ENCODE measurements at places on chromosomes 6 and 20.
A peak's percentile ranks its signal among the peaks of the same experiment; 100 is the strongest.

DNA sequence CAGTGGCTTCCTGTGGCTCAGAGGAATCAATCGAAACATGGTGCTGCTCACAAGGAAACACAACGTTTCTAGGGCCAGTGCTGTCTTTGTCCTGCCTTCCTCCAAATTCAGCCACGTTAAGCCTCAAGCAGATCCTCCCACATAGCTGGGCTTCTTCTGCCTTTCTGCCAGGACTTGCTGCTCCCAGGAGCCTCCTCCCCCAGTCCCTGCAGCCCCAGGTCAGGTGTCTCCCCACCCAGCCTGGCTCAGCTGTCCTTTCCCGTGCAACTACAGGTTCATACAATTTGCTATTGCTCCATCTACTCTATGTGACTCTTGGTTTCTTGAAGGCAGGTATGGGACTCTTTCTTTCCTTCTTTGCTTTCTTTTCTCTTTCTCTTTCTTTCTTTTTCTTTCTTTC lies 215.3 kb upstream of the RNF24 start:
- no peak for DNase-seq

- DNase-seq, result no peak
Measured at GRCh38 chr6:7224731-7225130, 88.3 kb downstream of the SSR1 start.

DNA sequence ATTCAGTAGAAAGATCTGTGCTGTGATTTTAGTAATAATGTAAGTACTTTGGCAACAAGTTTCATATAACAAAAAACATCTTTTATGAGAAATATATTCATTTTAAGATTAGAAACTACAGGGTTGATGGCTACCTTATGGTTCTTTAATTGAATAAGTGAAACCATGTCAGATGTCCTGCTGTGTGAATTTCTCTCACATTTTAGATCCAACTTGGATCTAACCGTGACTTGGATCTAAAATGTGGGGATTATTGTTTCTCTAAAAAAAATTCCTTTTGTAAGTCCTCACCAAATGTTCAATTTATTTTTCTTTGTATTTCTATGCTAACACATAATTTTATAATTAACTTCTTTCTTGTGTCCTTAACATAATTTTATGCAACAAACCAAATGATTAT lies 30.4 kb downstream of the ZC2HC1B start:
- no peak for DNase-seq

GRCh38 chr6:105746130-105746505 lies 340.0 kb upstream of the PRDM1 start:
- peak; percentile 22 for DNase-seq

GRCh38 chr6:63644668-63645326 lies 9.2 kb downstream of the PHF3 start:
- no peak for DNase-seq

GRCh38 chr20:61630391-61630650 lies 378.3 kb downstream of the CDH4 start:
- no peak for DNase-seq

GRCh38 chr6:23754197-23754596 lies 371.8 kb upstream of the NRSN1 start:
- no peak for DNase-seq

- no peak for DNase-seq
Measured at GRCh38 chr6:165662749-165663376, at the start of gene PDE10A. TSS of gene PDE10A (minus strand) at chr6:165663241. CDS start at chr6:165662811, 430 bp downstream.

GRCh38 chr6:167292301-167293087 lies 1.4 kb downstream of the UNC93A start:
- DNase-seq, result no peak

GRCh38 chr6:25014791-25015560 lies 79.2 kb upstream of the RIPOR2 start:
- no peak for DNase-seq

DNA sequence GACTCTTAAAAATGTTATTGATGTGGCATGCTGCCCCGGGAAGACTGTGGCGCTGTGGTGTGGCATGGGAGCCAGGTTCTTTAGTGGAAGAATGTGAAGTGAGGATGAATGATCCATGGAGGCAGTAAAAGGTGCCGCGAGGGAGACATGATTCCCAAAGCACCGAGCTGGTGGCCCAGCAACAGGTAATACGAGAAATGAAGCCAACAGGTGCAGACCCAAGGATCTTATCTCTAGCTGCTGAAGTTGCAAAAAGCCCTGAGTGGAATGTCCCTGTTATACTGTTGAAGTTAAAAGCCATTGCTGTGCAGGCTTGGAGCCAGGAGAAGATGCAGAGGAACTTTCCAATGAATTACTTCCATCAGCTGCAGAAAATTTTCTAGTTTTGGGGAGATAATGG lies 53.5 kb downstream of the OR2B6 start:
- DNase-seq, result no peak

DNA sequence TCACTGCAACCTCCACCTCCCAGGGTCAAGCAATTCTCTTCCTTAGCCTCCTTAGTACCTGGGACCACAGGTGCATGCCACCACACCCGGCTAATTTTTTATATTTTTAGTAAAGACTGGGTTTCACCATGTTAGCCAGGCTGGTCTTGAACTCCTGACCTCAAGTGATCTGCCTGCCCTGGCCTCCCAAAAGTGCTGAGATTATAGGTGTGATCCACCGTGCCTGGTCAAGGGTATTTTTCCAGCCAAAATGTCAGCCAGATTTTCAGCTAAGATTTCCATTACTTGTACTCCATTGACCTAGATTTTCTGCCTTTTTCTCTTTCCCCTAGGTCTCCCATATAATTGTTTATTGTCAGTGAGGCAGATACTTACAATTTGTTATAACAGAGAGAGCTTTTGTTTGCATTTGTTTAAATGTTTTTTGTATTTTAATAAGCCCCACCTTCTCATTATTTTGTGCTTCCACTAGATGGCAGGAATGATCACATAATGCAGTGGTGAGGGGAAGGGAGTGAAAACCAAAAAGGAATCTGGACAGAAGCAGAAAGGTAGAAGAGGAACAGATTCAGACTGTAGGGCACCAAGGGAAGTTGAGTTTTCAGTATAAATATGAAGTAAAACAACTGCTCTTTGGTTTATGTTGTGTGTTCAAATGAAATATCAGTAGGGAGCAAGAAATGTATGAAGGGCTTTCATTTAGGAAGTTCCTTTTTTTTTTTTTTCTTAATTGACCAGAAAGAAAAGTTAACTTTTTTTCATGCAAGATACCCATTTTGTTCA lies 29.7 kb downstream of the RPF2 start:
- DNase-seq, result peak; percentile 29

- DNase-seq, result peak; percentile 65
Measured at GRCh38 chr20:40956542-40957264, 71.9 kb upstream of the TOP1 start.

DNA sequence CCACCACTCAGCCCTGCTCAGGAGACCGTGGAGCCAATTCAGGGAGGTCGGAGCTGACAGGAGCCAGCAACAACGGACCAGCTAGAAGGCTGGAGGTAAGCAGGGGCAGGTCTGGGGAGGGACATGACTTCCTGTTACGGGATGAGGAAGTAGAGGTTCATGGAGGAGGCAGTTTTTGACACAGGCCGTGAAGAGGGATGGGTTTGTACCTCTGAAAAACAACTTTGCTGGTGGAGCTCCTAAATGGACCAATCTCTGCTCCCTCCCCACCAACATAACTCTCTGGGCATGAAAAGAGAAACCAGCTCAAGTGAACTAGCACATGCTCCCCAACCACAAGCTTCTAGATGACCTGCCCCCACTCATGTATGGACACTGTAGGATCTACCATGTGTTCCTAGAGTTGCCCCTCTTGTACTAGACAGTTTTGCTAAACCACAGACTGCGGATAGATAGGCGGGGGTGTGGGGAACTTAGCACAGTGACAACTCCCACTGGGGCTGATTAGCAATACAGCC lies 31.4 kb downstream of the RALGAPA2 start:
- peak; percentile 47 for DNase-seq

GRCh38 chr6:34697904-34698559 lies 1.5 kb upstream of the ILRUN start:
- DNase-seq, result peak; percentile 33

DNA sequence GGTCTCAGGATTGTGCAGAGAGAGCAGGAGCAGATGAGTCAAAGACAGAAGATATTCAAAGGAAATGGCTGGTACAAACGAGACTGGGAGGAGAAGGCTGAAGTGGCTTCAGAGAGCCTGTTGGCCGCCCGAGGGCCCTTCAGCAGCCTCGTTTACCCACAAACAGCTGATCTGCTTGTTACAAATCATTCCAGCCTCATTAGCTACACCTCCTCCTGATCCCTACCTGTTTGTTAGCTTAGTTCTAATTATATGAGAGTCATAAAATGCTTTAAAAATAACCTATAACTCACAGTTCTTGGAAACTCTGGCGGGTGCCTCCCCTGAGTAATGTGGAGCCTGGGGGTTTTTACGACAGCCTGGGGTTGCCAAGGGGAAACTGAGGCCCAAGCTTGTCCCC lies 12.6 kb downstream of the GLP1R start:
- DNase-seq, result no peak

DNA sequence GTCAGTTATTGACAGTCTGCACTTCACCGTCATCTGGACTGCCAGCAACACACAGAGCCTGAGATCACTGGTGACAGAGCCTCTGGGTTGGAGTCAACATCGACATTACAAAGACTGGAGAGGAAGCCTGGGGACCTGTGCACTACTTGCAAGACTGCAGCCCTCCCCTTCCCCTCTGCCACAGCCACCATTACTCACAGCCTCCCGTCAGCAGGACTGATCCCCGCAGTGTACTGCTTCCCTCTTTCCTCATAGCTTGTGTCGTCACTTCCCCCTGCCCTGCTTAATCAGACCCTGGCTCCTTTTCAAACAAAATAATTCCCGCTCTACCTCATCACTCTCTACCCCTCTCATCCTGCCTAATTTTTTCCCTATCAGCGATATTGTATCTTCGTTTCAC lies 235.5 kb upstream of the KCNQ5 start:
- peak; percentile 32 for DNase-seq

GRCh38 chr6:128616342-128616741 lies 95.9 kb upstream of the PTPRK start:
- no peak for DNase-seq

DNA sequence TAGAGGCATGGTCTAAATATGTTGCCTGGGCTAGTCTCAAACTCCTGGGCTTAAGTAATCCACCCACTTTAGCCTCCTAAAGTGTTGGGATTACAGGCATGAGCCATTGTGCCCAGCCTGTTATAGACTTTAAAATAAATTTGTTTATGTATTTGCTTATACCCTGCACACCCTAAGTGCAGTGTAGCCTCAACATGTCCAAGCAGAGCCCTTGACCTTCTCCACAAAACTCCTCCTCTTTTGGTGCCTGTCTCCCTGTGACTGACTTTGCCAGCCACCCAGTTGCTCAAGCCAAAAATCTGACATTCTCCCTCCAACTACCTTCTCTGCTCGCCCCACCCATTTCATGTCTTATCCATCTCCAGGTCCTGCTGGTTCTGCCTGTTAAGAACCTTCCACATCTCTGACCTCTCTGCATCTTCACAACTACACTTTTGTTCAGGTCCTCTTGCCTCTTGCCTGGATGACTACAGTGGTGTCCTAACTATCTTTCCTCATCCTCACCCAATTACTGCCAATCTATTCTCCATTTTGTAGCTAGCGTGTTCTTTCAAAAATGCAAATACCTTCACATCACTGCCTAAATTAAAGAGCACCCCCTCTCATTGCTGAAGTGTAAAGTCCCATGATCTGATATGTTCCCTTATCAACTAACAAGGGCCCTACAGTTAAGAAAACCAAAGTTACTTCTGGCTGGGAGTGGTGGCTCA lies 11.2 kb upstream of the KIFC1 start:
- no peak for DNase-seq

GRCh38 chr20:53622247-53623133 lies 28.9 kb upstream of the ZNF217 start:
- DNase-seq, result peak; percentile 91

- peak; percentile 62 for DNase-seq
Measured at GRCh38 chr6:13711324-13711732, 307 bp downstream of the RANBP9 start.

- no peak for DNase-seq
Measured at GRCh38 chr20:8062756-8063155, 43.2 kb upstream of the TMX4 start.

All from CD14-positive monocyte (primary cell).